SJCRH30 (cell line): ENCODE measurements at places on chromosomes 12 and 14.
A peak's percentile ranks its signal among the peaks of the same experiment; 100 is the strongest.

- DNase-seq = no peak
These were observed at the start of gene MYF5 for GRCh38 chr12:80716696-80717469. TSS of gene MYF5 (plus strand) at chr12:80716912. CDS start at chr12:80717064, 152 bp downstream.

GRCh38 chr12:53200458-53201176 lies 6.4 kb downstream of the ITGB7 start:
- DNase-seq = no peak

DNA sequence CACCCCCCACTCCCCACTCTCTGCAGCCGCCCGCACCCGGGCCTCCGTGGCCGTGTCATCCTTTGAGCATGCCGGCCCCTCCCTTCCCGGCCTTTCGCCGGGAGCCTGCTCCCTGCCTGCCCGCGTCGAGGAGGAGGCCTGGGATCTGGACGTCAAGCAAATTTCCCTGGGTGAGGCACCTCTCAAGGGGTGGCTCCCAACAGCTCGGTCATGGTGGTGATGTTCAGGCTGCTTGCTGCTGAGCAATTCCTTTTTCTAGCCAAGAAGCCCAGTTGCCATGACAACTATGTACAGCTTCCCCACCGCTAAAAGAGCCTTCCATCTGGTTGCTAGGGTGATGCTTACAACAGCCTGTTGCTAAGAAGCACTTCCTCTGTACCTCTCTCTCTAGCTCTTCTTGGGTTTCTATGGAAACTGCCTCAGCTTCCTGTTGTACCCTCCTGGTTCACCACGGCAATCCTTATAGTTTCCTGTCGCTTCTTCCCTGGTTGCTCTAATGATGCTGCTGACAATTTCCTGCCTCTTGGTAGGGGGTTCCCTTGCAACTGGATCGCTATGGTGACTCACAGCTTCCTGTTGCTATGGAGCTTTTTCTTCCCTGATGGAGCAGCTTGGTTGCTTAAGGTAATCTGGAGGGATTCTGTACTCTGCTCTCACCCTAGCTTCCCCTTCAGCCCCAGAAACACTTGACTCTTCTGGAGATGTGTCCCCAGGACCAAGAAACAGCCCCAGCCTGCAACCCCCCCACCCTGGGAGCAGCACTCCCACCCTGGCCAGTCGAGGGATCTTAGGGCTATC lies 11.0 kb downstream of the ZNF219 start:
- DNase-seq = no peak

DNA sequence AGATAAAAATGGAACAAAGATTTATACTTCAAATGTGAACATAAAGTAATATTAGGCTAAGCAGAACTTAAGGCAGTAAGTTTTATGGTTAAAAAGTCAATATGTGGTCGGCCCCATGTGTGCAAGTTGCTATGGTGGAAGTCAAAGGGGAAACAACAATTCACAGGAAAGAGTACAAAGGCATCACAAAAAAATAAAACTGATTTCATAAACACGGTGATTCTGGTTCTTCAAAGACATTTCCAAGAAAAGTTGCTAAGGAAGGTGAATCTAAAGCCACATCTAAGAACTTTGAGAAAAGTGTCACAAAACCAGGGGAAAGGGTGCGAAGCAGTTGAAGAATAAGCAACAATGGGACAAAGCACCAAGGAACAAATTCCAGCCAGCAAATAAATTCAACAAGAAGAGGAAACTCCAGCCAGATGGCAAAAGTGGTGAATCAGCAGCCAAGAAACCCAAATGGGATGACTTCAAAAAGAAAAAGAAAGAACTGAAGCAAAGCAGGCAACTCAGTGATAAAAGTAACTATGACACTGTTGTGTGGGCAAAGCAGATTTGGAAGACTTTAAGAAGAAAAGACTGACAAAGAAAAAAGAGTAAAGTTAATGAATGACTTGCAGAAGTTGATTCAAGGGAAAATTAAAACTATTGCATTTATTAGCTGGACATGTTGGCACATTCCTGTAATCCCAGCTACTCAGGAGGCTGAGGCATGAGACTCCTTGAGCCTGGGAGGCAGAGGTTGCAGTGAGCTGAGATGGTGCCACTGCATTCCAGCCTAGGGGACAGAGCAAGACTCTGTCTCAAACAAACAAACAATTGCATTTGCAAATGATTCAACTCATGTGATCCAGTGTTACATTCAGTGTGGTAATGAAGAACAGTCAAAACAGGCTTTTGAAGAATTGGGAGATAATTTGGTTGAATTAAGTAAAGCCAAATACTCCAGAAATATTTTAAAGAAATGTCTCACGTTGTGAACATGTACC lies 19.5 kb downstream of the PTGDR start:
- no peak for DNase-seq

- DNase-seq = no peak
These were observed 78.9 kb upstream of the RESF1 start for GRCh38 chr12:31880340-31880739.

DNA sequence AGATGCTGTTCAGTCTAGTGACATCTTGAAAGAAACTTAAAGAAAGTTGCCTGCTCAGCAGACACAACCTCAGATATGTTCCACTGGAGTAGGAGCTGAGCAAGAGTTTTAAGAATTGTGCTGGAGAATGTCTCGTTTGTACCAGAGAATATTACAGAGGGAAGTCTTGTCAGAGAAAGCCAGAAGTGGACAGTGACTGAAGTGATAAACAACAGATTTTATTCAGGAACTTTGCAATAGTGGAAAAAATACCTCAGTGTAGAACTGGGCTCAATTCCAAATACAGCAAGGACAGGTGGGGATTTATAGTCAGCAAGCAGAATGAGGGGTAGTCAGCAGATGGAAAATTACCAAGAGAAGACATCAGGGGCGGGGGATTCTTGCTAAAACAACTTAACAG lies 18.6 kb downstream of the ZDHHC17 start:
- DNase-seq = peak; percentile 18

DNA sequence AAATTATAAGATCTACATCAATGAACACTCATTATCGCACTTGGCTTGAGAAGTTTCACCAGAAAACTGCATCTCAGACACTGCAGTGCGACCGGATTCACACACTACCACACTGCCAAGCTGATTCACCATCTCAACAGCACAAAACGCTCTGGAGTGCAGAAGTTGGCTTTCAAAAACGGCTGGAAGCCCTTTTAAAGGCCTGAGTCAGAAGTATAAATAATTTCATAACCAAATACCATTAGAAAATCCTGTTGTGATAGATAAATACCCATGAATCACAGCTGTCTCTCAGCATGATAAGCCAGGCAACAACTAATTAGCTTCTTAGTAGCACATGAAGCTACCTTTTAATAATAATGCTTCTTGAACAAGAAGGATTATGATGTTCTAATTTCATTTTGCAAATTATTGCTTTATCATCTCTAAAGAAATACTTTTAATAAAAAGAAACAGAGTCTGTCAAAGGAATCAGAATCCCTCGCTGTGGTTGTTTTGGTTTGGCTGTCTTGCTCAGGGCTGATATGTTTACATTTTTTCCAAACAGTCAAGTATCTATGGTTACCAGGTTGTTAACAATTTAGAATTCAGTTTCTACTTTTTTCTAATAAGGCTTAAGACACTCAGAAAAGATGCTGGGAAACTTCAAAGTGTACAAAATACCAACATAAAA lies 51.2 kb downstream of the SLC2A13 start:
- no peak for DNase-seq

GRCh38 chr12:53939141-53940108 lies 794 bp downstream of the HOXC13 start:
- DNase-seq = no peak
